Left kidney (tissue), 8 donors: ENCODE measurements at places on chromosomes 5 and 9.

GRCh38 chr5:169631360-169631759 lies 5.7 kb upstream of the DOCK2 start:
- no peak for DNase-seq

DNA sequence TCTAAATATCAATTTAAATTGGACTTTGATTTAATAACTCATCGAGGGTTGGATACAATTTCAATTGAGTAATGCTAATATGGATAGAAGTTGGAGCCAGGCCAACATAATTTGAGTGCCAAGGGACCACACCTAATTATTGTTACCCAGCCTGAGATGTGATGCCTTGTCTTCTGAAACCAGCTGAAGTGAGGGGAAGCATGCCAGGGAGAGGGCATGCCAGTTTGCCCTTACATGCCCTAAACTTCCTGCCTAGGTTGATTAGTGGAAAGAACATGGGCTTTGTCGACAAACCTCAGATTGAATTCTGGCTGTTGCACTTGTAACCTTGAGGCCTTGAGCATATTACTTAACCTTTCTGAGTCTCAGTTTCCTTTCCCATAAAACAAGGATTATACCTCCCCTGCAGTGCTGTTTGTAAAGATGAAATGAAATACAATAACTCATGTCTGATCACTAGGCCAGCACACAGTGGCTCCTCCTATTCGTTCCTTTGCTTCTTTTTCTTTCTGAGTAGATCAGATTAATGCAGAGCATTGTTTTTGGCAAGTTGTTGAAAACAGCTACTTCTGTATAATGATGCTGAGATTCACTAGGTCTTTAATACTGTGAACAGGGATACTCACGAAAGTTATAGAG lies 412.8 kb downstream of the TLE4 start:
- no peak for DNase-seq

GRCh38 chr5:73654819-73655318 lies 28.9 kb downstream of the ARHGEF28 start:
- DNase-seq = no peak

- peak; percentile 11 for DNase-seq
These were observed 433.4 kb downstream of the DTWD2 start for GRCh38 chr5:118554981-118555380.

- DNase-seq = no peak
These were observed 181.9 kb downstream of the CETN3 start for GRCh38 chr5:90227683-90228082.

- DNase-seq = peak; percentile 75
These were observed 38.1 kb upstream of the IL17B start for GRCh38 chr5:149416987-149417710.

DNA sequence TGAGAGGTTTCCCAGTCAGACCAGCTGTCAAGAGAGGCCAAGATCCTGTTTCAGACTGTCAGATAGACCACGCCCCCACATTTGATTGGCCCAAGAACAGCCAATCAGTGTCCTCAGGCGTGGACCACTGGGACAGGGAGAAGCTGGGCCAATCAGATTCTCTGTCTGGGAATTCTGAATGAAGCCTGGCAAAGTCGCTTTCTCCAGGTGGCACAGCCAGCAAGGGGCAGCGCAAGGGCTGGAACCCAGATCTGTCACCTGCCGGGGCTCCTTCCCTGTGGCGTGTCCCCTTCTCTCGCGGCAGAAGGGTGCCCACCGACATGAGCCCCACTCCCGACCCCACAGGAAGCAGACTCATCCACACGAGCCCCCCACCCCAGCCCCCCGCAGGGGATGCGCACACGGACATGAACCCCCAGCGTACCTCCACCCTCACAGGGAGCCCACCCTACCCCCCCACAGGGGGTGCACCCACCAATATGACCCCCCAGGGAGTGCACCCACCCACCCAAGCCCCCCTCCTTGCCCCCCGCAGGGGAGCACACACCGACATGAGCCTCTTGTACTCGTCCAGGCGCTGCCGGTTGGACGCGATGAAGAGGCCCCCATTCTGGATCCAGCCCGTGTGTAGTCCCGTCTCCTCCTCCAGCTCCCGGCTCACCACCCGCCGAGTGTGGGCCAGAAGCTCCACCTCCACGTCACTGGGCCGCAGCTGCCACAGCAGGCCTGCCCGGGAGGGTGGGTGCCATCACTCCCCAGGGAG lies 6.1 kb downstream of the SARDH start:
- no peak for DNase-seq

DNA sequence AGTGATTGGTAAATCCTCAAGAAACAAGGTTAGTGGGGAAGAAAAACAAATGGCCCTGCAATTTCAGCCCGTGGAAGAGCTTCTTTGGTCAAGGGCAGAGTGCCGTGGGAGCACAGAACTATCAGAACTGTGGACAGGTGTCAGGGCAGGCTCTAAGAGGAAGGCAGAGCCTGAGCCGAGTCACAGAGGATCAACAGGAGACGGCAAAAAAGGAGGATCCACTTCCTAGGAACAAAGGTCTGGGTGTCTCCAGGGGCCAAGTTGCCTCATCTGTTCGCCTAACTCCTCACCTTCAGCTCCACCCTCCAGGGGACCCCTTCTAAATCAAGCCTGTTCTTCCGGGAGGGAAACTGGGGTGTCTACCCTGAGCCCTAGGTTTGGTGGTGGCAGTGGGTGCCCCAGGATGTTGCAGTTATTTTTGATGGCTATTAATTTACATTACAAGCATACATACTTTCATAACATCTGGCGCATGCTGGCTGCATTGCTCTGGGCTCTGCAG lies 88.0 kb downstream of the FEM1C start:
- DNase-seq = no peak
